Stimulated activated CD8-positive, alpha-beta memory T cell treated with anti-CD3 and anti-CD28 coated beads, Interleukin-15, amount 100 ng/mL, for 4 hours (primary cell): ENCODE measurements at places on chromosomes 4 and X.

DNA sequence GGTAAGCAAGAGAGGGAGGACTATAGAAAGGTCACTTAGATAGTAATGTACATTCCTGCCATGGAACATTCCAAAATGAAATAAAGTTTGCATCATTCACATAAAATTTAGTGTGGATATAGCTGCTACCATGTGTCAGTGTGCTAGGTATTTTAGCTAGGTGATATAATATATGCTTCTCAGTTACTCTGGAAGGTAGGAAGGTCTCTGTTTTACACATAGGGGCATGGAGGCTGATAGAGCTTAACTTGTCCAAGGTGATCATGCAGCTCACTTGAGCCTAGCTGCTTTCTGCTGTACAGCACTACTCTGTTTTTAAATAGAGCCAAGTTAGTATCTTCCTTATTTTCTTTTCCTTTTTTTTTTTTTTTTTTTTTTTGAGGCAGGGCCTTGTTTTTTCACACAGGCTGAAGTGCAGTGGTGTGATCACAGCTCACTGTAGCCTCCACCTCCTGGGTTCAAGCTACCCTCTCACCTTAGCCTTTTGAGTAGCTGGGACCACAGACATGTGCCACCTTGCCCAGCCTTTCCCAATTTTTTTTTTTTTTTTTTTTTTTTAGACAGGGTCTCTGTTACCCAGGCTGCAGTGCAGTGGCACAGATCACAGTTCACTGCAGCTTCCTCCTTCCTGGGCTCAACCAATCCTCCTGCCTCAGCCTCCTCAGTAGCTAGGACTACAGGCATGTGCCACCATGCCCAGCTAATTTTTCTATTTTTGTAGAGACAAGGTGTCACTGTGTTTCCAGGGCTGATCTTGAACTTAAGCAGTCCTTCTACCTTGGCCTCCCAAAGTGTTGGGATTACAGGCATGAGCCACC lies 10.4 kb downstream of the AFF1 start:
- DNase-seq = no peak

DNA sequence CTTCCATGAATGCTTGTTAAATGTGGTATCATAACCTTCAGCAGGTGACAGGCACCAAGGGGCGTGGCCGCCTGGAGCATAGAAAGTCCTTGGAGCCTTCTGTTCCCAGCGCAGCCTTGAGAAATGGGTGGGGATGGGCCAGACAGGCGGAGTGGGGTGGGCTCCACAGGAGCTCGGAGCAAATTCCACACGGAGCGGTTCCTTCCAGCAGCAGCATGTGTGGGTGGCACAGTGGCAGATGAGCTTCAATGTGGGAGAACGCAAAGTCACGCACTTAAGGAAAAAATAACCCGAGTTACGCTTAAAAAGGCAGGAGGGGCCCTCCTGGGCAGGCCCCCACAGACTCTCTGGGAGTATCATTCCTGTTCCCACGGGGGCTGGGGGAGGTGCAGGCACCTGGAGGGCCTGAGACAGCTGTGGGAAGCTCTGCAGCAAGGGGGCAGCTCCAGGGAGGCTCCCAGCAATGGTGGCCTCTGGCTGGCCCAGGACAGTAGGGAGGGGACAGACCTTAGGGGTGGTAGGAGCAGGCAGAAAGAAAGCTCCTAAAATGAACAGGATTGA lies 15.3 kb downstream of the TMEM271 start:
- DNase-seq = no peak

DNA sequence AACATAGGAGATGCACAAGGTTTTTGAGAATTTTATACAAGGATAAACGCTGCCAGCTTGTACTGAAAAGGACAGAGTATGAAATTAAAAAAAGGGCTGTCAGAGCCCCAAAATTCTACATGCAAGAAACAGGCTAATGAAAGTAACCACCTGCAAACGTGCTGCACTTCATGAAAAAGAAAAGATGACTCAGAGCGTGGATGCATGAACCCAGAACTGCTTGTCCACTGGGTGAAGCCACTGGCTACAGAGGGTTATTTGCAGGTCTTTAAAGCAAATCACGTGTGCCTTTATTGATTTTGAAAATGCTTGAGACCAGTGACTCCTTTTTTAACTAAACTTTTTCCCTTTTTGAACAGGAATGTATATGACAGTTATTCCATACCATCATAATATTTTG lies 25.3 kb upstream of the FRMD7 start:
- DNase-seq = no peak

GRCh38 chrX:119189595-119189994 lies 46.5 kb upstream of the PGRMC1 start:
- no peak for DNase-seq

DNA sequence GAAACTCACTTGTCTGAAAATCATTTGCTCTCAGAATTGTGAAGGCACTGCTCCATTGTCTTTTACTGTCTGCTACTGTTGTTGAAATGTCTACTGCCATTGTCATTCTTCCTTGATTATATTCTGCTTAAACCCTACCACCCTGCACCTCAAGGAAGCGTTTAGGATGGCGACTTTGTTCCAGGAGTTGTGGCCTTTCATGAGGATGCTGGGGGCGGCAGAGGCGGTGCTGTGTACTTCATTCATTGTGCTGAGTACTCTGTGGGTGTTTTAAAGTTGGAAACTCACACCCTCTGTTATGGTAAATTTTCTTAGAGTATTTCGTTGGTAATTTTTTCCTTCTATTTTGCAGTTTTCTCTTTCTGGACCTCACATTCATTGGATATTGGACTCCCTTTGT lies 258.9 kb downstream of the TENM3 start:
- DNase-seq = no peak

- DNase-seq = no peak
Observed at GRCh38 chr4:186617921-186618320, 62.6 kb upstream of the MTNR1A start.
